HepG2 (cell line): ENCODE measurements at places on chromosomes 6 and 20. TPM values are rescaled to one million over a fixed set of nuclear protein-coding genes. Genes with fewer than 3 reads are reported as not detected.

DNA sequence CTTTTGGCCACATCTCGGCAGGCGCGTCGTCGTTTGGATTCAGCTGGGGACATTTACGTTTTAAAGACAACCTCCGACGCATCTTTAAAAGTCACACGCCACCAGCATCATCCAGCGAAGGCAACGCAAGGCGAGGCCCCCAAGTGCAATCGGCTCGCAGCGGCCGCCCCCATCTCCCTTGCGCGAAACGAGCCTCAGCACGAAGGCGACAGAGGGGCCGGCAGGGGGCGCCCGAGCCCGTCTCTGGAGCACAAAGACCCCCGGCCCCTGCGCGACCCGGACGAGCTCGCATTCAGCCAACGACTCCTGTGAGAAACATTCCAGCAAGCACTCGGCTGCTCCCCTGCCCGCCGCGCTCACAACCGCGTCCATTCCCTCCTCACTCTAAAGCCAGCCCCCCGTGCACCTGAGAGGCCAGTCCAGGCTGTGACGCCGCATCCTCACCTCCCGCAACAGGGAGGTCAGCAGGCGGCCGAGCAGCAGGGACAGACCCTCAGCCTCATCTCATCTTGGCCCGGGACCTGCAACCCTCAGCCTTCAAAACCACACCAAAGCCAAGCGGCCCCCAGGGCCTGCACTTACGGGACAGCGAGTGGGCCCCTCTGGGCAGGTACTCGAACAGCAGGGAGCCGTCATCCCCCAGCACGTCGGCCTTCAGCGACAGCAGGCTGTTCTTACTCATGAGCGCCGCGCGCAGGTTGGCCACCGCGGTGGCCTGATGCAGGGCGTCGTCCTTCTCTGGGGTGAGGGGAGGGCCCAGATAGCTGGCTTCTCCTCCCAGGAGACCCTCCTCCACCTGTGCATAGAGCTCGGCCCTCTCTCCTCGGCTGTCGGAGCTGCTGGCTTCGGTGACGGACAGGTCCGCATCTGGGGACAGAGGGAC, 35.8 kb downstream of the SLC2A4RG start:
- no peak for DNase-seq

B3GALT4 gene
- 0.04 TPM in 1 of 2 replicates, not detected in the other for polyA plus RNA-seq

RALY gene
- polyA plus RNA-seq, result 178 and 179 TPM in 2 replicates

DNA sequence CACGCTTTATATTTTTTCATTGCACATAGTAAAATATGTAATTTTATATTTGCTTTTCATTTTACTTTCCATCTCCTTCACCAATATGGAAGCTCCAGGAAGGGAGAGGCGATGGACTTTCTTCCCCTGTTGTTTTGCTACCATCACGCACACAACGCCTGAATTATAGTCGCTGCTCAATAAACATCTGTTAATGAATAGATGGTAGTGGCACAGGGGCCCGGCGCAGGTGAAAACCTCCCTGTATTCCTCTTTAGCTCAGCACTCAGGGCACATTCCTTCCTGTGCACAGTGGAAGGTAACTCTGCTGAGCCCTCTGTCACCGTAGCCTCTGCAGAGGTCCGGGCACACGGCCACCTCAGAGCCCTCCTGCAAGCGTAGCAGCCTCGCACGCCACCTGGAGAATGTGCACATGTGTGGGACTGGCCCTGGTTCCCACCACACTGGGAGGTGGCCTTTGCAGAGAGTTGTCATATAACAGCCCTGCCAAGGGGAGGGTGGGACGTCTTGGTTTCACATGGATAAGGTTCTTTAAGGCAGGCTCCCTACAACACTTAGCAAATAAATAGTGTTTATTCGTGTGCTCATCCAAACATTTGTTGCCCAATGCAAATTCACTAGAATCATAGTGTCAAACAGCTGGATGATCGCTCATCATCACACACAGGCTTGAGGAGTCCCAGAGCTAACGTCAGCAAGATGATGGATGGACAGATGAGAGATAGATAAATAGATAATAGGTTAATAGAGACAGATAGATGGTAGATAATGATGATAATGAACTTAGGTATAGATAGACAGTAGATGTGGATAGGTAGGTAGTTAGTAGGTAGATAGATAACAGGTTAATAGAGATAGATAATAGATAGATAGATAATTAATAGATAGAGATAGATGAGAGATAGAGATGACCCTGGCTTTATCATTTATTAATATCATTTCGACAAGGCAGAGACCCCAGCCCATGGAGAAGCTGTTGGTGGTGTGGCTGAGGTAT, 32.3 kb upstream of the AFDN start:
- no peak for DNase-seq

- no peak for DNase-seq
These were observed 149.9 kb upstream of the BEND6 start for GRCh38 chr6:56804996-56805395.

GRCh38 chr20:48066246-48066645, 281.0 kb upstream of the SULF2 start:
- DNase-seq, result no peak

DNA sequence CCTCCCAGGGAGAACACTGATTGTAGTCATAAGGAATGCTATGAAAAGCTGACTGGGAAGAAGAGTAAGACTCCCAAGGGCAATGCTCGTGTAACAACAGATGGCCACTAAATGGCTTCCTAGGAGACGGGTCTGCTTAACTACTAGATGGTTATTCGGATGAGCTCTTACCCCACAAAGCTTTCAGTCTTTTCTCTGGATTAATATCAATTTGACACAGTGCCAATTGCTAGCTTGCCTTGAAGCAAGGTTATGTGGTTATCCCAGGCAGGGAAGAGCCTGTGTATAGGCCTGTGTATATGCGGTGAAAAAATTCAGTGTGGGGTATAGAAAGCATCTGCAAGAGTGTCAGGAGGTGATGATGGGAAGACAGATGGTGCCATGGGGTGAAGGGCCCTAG, 86.4 kb upstream of the NOX3 start:
- no peak for DNase-seq

GRCh38 chr6:115468272-115469005, 592.3 kb downstream of the FRK start:
- DNase-seq, result no peak
